Psoas muscle (tissue), 8 donors: ENCODE measurements at places on chromosomes 11 and 22. TPM values are rescaled to one million over a fixed set of nuclear protein-coding genes. Genes with fewer than 3 reads are reported as not detected.

Gene TSGA10IP
- not detected for total RNA-seq

Gene MPEG1
- 5.3 TPM for total RNA-seq

Gene CRACR2B
- 2.8 TPM for total RNA-seq

Gene SEZ6L
- not detected for total RNA-seq

Gene IGLL1
- not detected for total RNA-seq

Gene CALCA
- total RNA-seq, result not detected

GRCh38 chr22:43001271-43002201 lies 13.4 kb downstream of the PACSIN2 start:
- DNase-seq, result no peak

GRCh38 chr11:34318111-34319037 lies 39.4 kb downstream of the ABTB2 start:
- DNase-seq, result no peak

DNA sequence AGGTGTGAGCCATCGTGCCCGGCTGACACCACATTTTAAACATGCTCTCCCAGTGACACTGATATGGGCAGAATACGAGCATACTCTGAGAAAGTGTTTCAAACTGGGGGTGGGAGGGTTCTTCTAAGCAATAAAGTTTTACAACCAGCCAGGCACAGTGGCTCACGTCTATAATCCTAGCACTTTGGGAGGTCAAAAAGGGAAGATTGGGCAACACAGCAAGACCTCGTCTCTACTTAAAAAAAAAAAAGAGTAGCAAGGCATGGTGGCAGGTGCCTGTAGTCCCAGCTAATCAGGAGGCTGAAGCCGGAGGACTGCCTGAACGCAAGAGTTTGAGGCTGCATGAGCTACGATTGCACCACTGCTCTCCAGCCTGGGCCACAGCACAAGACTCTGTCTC lies 2.2 kb downstream of the GANAB start:
- no peak for DNase-seq

DNA sequence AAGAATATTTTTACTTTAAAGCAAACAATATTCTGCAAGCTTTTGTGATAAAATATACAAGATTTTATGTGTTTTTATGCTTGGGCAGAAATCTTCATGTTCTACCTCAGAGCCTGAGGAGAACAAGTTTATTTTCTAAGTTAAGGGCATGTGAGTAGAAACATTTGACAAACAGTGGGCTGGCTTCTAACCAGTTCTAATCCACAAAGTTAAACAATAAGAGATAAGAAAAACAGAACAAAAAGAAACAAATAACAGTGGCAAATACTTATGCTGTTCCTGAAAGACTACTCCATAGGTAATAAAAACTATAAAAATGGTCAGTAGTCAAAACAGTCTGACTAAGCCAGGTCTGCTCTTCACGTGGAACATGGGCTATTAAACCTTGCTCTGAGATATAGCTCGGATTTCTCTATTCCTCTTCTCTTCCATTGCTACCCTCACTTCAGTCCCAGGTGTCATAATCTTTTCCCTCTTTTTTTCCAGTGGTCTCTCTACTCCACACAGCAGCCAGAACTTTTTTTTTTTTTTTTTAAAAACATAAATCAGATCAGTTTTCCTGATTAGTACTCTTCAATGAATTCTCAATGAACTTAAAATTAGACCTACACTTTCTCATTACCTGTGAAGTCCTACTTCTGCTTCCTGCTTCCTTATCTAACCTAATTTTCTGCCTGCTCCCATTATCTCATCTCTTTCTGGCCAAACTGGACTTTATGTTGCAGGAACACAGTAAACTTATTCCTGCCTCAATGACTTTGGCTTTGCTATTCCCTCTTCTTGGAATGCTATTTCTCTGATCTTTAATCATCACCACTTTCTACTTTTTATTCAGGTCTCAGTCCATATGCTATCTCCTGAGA lies 671.1 kb upstream of the CCDC90B start:
- no peak for DNase-seq

DNA sequence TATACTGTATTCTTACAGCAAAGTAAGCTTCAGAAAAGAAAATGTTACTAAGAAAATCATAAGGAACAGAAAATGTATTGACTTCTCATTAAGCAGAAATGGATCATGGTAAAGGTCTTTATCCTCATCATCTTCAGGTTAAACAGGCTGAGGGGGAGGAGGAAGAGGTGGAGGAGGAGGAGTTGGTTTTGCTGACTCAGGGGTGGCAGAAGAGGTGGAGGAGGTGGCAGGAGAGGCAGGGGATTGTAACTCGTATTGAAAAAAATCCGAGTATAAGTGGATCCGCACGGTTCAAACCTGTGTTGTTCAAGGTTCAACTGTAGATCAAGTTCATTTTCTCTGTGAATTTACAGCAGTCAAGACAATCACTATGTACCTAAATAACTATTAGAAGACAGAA lies 13.0 kb downstream of the GLB1L3 start:
- DNase-seq, result no peak

DNA sequence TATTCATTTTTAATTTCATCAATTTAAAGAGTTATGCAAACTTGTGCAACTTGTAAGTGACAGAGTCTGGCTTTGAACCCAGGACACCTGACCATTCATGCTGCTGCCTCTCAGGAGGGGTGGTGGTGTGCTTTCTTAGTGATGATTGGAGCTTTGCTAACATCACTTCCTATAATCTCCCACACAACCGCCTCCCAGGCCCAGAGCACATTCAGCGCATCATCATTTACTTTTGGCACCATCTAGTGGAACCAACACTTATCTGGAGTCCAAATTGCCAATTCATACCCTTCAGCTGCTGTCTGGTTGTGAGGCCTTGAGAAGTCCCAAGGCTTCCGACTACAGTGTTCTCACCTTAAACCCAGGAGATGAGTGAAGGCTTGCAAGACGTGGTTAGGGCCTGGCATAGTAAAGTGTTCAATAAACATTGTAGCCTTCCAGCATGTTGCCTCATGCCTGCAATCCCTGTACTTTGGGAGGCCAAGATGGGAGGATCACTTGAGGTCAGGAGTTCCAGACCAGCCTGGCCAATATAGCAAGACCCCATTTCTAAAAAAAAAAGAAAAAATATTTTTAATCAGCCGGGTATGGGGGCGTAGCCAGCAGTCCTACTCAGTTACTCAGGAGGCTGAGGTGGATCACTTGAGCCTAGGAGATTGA lies 1.1 kb upstream of the TTLL1 start:
- peak; percentile 43 for DNase-seq

DNA sequence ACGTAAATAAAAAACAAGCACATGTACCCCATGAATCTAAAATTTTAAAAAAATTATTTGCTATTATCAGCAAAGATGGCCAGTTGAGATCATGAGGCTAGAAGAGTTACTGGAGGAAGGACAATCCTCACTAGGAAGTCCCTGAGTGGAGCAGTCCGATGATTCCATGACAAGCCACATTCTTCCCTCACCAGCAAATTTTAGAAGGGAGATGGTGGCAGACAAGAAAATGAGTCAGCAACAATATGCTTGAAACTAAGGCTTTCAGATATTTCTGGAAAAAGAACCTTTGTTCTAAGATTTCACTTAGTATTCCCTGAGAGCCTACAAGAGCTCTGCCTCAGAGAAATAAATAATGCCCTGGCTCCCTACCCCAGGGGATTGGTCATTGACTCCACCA lies 34.9 kb downstream of the P4HA3 start:
- no peak for DNase-seq

DNA sequence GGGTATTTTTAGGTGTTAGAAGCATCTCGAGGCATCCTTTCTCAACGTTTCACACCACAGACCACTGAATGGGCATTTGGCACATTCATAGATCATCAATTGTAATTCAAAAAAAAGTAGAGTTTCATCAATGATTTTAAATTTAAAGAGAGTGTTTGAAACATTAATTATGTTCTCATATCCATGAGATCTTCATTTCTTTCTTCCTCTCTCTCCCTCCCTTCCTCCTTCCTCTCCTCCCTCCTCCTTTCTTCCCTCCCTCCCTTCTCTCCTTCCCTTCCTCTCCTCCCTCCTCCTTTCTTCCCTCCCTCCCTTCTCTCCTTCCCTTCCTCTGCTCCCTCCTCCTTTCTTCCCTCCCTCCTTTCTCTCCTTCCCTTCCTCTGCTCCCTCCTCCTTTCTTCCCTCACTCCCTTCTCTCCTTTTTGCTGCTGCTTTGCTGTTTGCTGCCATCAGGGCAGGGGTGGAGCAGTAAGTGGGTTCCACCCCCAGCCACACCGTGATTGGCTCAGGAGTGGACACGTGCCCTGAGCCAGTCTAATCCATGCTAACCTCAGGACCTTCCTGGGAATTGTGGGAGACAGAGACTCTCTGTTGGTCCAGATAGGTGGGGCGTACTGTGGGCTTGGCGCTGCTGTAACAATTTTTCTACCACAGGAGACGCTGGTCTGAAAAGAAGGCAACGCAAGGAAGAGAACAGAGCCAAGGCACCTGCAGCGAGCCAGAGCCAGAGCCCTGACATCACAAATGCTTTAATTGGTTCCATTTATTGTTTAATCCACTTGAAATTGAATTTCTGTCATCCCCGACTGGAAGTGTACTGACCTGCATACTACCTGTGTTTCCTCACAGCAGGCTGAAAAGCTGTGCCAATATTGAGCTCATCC lies 33.7 kb upstream of the APOBEC3A start:
- DNase-seq, result peak; percentile 81

- DNase-seq, result no peak
These were observed 74.5 kb upstream of the PICALM start for GRCh38 chr11:86143087-86144030.

DNA sequence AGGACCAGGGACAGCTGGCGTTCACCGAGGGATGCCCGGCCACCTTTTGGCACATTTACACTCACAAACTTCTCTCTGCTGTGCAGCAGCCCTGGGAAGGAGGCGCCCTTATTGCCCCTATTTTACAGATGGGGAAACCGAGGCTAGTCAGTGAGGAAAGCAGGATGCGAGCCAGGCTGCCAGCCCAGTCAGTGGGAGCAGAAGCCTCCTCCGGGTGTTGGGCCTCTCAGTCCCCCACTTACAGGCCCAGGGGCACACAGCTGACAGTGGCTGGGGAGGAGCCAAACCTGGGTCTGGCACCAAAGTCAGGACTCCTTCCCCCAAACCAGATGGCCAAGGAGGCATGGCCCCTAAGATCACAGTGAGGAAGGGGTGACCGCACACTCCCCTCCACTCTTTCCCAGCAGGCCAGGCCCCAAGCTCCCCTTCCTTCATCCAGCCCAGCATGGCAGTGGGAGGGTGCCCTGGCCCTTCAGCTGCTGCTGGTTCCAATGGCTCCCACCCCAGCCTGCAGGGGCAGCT lies 121.4 kb upstream of the ANO1 start:
- no peak for DNase-seq

DNA sequence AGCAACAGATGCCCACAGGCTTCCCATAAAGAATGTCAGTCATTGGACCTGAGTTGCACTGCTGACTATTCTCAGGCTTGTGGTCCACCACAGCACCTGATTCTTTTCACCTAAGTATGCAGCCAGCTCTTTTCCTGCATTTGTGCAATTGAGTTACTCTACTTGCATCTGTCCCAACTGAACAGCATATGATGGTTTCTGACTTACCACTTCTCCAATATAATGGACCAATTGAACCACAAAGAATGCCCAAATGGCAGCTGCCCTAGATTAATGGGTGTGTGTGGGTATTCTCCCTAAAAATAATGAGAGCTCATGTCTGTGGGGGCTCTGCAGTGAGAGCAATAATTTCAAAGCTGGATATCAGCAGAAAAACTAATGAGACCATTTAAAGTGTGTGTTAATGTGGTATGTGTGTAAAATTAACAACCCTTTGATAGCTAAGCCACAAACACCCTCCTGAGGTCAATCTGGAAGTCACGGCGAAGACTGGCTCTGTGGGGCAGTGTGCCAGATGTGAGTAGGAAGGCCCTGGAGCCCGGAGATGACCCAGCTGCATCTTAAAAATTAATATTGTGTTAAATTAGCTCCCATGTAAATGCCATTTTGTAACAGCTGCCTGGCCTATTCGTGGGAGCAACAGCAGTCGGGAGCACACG lies 43.8 kb downstream of the SC5D start:
- DNase-seq, result no peak

GRCh38 chr11:31640611-31641010 lies 131.0 kb downstream of the ELP4 start:
- DNase-seq, result no peak

- DNase-seq, result no peak
These were observed 18.1 kb downstream of the CSRP3 start for GRCh38 chr11:19183646-19184045.

DNA sequence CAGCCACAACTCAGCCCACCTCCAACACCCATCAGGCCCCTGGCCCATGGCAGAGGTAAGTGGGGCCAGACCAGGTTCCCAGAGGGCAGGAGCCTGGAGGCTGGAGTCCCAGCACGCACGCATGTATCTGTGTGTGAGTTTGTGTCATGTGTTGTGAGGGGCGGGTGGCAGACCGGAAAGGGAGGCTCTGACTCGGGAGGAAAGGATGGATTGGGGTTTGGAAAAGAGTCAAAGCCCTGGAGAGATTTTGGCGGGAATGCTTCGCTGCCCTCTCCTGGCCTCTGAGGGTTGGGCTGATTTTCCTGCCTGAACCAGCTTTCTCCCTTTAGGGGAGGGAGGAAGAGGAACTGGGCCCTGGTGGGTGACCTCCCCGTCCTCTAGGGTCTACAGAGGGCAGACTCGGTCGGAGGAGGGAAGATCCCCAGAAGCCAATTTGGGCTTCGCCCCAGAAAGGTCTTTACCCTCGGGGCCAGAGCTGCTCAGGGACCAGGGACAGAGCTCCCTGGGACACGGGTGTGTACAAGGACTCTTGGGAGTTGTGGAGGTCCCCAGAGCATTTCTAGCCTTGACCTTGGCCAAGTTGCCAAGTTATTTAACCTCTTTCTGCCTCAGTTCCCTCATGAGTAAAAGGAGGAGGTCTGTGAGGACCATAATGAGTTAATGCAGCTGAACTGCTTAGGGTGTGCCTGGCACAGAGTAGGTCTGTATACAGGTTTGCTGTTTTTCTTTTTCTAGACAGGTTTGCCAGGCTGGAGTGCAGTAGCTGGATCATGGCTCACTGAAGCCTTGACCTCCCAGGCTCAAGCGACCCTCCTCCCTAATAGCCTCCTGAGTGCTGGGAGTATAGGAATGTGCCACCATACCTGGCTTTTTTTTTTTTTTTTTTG lies 6.9 kb downstream of the C11orf68 start:
- peak; percentile 67 for DNase-seq

- peak; percentile 27 for DNase-seq
These were observed 255.6 kb upstream of the CADM1 start for GRCh38 chr11:115759622-115760460.

- no peak for DNase-seq
These were observed 114.0 kb downstream of the FAM76B start for GRCh38 chr11:95675585-95675984.

DNA sequence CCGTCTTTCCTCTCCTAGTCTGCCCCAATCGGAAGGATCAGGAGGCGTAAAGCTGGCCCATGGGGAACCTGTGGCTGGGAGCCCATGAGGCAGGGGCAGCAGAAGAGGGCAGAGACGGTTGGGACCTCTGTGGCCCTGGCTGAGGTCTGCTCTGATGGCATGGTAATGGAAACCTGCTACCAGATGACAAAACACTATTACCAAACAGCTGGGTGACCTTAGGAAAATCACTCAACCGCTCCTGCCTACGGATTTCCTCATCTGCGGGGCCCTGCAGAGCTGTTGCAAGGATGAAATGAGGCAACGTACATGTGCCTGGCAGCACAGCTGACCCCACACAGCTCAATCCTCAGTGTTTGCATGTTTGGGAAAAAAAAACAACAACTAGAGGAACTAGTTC lies 4.6 kb downstream of the AP5B1 start:
- no peak for DNase-seq
